ENCODE measurements at places on chromosomes 12 and 14. TPM values are rescaled to one million over a fixed set of nuclear protein-coding genes. Genes with fewer than 3 reads are reported as not detected.

The KRT73 gene
- 71.7 TPM for total RNA-seq

The LRRC43 gene
- total RNA-seq, result not detected

The CPNE6 gene
- not detected for total RNA-seq

The CBLN3 gene
- 2.9 TPM for total RNA-seq

The FAM90A1 gene
- total RNA-seq, result not detected

The CPM gene
- 2.7 TPM for total RNA-seq

The PPM1H gene
- 0.34 TPM for total RNA-seq

The DBX2 gene
- not detected for total RNA-seq

The EXOC3L4 gene
- not detected for total RNA-seq

The KLRC1 gene
- not detected for total RNA-seq

The RD3L gene
- not detected for total RNA-seq

The NTN4 gene
- total RNA-seq, result not detected

The GZMB gene
- total RNA-seq, result 82.3 TPM

The ERBB3 gene
- 6.4 TPM for total RNA-seq

The TOMM20L gene
- total RNA-seq, result not detected

The SLC4A8 gene
- total RNA-seq, result 6.3 TPM

- no peaks in the 10 kb centered on the region for H3K4me1 ChIP-seq
- DNase-seq, result no peak
- H3K4me3 ChIP-seq, result no peak overlapping the region
- no peaks in the 10 kb centered on the region for H3K27me3 ChIP-seq
- no peaks in the 10 kb centered on the region for H3K36me3 ChIP-seq
- no peak overlapping the region for H3K27ac ChIP-seq
These were observed 55.9 kb downstream of the C14orf132 start for GRCh38 chr14:96095058-96095457.

DNA sequence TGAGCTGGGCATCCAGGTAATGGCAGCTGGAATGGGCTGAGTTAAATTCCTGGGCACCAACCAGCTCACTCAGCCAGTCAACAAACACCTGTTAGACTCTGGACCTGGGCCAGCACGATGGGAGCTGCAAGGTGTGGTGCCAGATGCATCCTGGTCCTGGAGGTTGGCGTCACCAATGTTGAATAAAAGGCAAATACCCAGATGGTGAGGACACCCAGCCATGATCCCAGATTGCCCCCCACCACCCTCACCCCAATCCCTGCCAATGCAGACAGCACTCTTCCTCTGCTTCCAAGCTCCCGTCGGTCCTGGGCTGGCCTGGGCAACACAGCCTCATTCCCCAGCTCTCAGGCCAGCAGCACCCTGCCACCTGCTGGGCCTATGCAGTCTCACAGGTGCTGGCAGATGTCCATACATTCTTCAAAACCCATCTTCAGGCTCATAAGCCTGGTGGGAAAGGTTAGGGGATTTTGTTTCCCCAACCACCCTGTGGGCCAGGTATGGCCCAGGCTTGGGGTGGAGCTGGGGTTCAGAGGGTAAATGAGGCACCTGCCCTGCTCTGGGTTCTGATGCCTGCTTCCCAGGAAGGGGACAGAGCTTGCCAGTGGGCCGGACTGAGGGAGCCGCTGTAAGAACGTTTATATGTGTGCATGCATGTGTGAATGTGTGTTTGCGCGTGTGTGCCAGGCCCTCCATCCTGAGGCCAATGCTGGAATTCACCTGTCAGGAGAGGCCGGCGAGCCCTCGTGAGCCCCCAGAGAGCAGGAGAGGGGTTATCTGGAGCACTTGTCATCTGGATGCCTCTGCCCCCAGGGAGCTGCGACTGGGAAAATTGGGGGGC, 58.0 kb downstream of the LGMN start:
- H3K27ac ChIP-seq, result no peak overlapping the region
- no peaks in the 10 kb centered on the region for H3K36me3 ChIP-seq

DNA sequence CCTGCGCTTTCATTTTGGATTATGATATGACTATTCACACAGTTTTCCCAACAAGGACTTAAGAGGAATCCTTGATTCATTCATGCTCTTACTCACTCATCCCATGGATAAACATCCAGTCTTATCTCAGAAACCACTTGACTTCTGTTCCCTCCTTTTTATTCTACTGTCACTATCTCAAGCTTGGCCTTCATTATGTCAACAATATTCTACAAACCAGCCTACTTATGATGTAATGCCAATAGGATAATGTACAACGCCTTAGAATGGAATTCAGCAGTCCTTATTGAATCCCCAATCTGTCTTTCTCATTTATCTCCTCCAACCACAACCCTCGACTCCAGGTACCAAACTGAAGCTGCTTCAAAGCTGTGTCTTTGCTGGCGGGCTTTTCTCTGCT, 448.5 kb downstream of the PDZRN4 start:
- no peak for DNase-seq
- H3K36me3 ChIP-seq, result no peaks in the 10 kb centered on the region
- no peaks in the 10 kb centered on the region for H3K4me1 ChIP-seq
- no peaks in the 10 kb centered on the region for H3K27me3 ChIP-seq

DNA sequence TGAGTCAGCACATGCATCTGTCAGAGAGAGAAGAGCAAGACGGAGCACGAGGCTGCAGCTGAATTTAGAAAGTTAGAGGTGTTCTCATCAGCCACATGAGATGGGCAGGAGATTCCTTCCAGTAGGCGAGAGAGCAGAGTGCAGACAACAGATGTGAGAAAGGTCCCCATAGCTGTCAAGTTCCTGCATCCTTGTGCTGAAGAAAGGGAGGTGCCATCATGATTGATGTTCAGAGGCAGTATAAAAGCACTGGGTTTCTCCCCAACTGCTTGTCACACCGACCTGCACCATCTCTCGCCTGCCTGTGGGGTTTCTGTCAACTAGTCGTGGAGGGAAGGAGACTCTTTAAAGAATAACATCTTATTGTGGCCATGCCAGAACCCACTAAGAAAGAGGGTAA, at the start of gene MYBPC1:
TSS of gene MYBPC1 (plus strand) at position 272 of the 400 bp plus-strand sequence. CDS start at position 372, 100 bp downstream.
- no peaks in the 10 kb centered on the region for H3K36me3 ChIP-seq
- H3K27ac ChIP-seq, result no peak within 1 kb of the TSS
- no peak for DNase-seq
- H3K4me1 ChIP-seq, result no peaks in the 10 kb centered on the region
- no peak within 1 kb of the TSS for H3K4me3 ChIP-seq
- H3K27me3 ChIP-seq, result no peaks in the 10 kb centered on the region

- no peak for DNase-seq
- H3K27me3 ChIP-seq, result no peaks in the 10 kb centered on the region
- H3K4me1 ChIP-seq, result no peaks in the 10 kb centered on the region
- H3K27ac ChIP-seq, result no peak overlapping the region
- H3K36me3 ChIP-seq, result no peaks in the 10 kb centered on the region
These were observed 5.6 kb downstream of the AACS start for GRCh38 chr12:125070661-125071390.

- H3K27me3 ChIP-seq, result no peaks in the 10 kb centered on the region
- no peaks in the 10 kb centered on the region for H3K36me3 ChIP-seq
- no peak overlapping the region for H3K4me3 ChIP-seq
- no peak for DNase-seq
- H3K27ac ChIP-seq, result no peak overlapping the region
- H3K4me1 ChIP-seq, result no peaks in the 10 kb centered on the region
These were observed 33.8 kb downstream of the TECPR2 start for GRCh38 chr14:102396521-102396920.

DNA sequence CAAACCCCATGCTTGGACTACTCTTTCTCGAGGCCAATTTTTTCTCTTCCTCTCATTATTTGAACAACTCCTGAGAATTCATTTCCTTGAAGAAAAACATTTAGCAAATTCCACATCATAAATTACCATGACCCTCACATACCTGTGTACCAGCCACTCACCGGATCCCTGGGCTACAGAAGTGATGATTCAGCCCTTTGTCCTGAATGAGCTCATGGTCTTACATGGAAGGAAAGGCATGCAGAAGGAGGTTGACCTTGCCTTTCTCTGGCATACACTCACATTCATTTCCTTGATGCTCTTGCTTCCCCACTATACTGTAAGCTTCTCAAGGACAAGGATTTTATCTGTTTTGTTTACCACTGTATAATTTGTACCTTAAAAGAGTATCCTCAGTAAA, 191.5 kb downstream of the SLC5A8 start:
- H3K4me3 ChIP-seq, result no peak overlapping the region
- H3K27ac ChIP-seq, result no peak overlapping the region
- H3K27me3 ChIP-seq, result no peaks in the 10 kb centered on the region
- DNase-seq, result no peak
- no peaks in the 10 kb centered on the region for H3K4me1 ChIP-seq

GRCh38 chr14:56333359-56334292, 215.4 kb downstream of the PELI2 start:
- H3K4me1 ChIP-seq, result no peaks in the 10 kb centered on the region
- H3K27me3 ChIP-seq, result no peaks in the 10 kb centered on the region
- H3K36me3 ChIP-seq, result no peaks in the 10 kb centered on the region
- no peak for DNase-seq

- no peak for DNase-seq
- peaks cover 4% of the 10 kb centered on the region for H3K36me3 ChIP-seq
- H3K27ac ChIP-seq, result peak overlapping the region; percentile 88
- no peak overlapping the region for H3K4me3 ChIP-seq
These were observed 1.1 kb upstream of the RTRAF start for GRCh38 chr14:51988221-51988620.

DNA sequence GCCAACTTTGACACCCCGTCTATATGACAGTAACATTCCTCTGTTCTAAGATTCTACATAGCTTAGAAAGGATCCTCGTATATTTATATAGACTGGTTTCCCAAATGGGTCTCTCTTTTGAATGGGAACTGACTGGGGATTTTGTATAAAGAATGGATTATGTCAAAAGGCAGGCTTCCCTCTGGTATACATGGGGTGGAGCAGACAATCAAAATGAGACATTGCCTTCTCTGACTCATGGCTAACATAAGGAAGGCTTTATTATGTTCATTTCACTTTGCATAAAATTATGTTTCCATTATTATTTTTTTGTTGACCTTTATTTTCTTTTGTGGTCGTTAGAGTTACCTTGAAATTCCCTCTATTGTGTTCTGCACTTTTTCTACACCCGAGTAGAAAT, 211.1 kb downstream of the ALG10B start:
- no peak overlapping the region for H3K27ac ChIP-seq
- no peaks in the 10 kb centered on the region for H3K4me1 ChIP-seq
- no peak for DNase-seq
- H3K36me3 ChIP-seq, result no peaks in the 10 kb centered on the region

GRCh38 chr12:92389466-92389865, 243.8 kb upstream of the BTG1 start:
- DNase-seq, result no peak
- H3K27ac ChIP-seq, result no peak overlapping the region
- H3K4me3 ChIP-seq, result no peak overlapping the region
- no peaks in the 10 kb centered on the region for H3K36me3 ChIP-seq

- no peak overlapping the region for H3K27ac ChIP-seq
- no peaks in the 10 kb centered on the region for H3K36me3 ChIP-seq
- no peaks in the 10 kb centered on the region for H3K27me3 ChIP-seq
- DNase-seq, result no peak
These were observed 41.7 kb downstream of the RASSF9 start for GRCh38 chr12:85794531-85794930.

DNA sequence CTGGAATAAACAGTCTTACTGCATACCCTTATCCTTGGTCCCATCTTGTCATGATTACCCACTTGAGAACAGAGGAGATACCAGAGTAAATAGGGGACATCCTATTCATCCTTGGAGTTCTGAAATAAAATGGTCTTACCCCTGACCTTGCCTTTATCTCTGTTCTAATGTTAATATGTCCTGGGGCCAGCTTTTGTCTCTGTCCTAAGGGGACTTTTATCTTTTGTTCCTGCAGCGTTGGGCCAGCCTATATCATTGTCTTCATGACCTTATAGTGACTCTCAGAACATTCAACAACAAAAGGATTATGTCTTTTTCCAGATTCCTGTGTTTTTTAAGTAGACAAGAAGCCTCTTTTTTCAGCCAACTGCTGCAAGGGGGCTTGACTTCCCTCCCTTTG, 1057.5 kb downstream of the LRFN5 start:
- no peak overlapping the region for H3K4me3 ChIP-seq
- H3K27ac ChIP-seq, result no peak overlapping the region
- no peaks in the 10 kb centered on the region for H3K27me3 ChIP-seq
- no peaks in the 10 kb centered on the region for H3K36me3 ChIP-seq

DNA sequence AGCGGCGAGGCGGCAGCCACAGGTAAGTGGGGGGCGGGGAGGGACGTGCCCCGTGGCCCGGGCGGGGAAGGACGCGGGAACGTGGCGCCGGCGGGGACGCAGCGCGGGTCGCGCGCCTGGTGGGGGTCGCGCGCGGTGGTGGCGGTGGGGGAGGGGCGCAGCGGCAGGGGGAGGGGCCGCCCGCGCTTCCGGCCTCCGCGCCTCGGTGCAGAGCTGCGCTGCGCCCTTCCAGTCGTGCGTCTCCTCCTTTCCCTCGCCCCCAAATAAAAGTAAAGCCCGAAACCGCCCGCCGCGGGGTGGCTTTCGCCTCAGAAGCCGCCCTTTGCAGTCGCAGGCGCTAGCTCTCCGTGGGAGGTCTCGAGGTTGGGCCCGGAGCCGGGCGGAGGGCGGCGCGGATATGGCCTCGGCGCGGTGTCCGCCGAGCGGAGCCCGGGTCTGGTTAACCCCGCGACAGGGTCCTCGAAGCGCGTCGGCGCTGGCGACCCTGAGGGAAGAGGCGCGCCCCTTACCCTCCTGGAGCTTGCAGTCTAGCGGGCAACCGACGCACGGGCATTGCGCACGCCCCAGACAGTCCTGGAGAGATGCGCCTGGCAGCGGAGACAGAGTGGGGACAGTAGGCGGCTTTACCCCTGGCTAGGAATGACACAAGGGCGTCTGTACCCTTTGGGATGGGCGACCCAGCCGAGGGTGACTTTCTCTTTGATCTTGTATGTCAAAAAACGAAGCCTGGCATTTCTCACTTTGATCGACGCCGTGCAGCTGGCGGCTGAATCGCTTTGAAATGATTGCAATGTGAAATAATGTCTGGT, 589 bp downstream of the ATF1 start:
- peak overlapping the region; percentile 94 for H3K27ac ChIP-seq
- H3K4me1 ChIP-seq, result peaks cover 14% of the 10 kb centered on the region
- H3K4me3 ChIP-seq, result peak overlapping the region; percentile 69
- no peaks in the 10 kb centered on the region for H3K27me3 ChIP-seq

DNA sequence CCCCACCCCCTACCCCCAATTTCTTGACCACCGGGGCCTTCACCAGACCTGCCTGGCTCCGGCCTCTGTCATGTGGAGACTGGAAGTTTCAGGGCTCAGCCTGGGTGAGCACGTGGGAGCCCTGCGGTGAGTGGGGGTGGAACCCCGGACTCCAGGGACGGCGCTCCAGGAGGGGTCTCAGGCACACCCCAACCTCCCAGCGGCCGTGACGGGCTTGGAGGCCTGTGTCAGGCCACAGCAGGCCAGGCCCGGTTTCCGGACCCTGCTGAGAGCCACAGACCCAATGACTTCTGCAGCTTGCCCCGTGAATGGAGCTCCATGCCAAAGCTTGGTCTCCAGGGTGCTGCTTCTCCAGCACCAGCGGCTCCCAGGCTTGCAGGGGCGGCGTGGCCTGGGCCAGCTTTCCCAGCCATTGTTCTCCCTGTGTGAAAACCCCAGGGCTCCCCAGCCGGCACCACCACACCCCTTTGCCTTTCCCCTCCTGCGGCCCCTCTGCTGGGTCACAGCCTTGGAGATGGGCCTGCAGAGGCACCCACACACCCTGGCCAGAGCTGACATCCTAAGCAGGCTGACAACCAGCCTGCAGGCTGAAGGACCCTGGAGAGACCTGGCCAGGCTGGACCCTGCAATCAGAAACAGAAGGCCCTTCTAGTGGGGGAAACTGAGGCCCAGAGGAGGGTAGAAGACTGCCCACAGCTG, 186.2 kb upstream of the C14orf180 start:
- H3K27ac ChIP-seq, result peak overlapping the region; percentile 82
- no peaks in the 10 kb centered on the region for H3K27me3 ChIP-seq
- no peak for DNase-seq
- H3K4me3 ChIP-seq, result peak overlapping the region; percentile 36

Data from naive thymus-derived CD4-positive, alpha-beta T cell (primary cell).